ENCODE measurements at places on chromosomes 7 and 10.

- no peak for DNase-seq
These were observed 31.2 kb downstream of the ABLIM1 start for GRCh38 chr10:114626841-114627240.

- no peak for DNase-seq
These were observed 11.8 kb upstream of the TIAL1 start for GRCh38 chr10:119608316-119609155.

GRCh38 chr10:131681122-131681521 lies 219.7 kb upstream of the PPP2R2D start:
- no peak for DNase-seq

- DNase-seq: peak; percentile 33
These were observed at the start of gene TMEM229A for GRCh38 chr7:124032369-124033094. TMEM229A (minus strand) TSS chr7:124033067; CDS start chr7:124033003, 64 bp downstream.

- DNase-seq: no peak
These were observed 127.9 kb downstream of the LHPP start for GRCh38 chr10:124589491-124590041.

- DNase-seq: peak; percentile 6
These were observed 32.8 kb downstream of the ADRA2A start for GRCh38 chr10:111109501-111110242.

DNA sequence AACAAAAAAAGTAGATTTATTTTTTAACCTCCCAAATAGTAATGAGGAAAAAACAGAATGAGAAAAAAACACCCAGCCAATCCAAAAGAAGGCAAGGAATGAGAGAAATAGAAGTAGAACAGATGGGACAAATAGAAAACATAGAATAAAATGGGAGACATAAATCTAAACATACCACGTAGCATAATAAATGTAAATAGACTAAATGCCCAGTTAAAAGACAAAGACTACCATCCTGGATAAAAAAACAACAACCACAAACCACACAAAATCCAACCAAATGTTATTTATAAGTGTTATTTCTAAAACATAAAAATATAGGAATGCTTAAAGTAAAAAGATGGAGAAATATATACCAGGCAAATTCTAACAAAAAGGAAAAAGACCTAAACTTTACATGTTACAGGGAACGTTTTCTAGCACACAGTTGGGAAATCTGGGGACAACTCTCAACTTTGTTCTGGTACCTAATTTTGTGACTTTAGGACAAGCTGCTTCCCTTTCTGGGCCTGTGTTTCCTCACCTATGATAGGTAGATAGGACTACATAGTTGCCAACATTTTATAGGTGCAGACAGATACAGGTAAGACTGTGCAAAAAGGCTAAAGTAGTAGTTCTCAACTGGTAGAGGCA lies 98.4 kb downstream of the SPDYE5 start:
- no peak for DNase-seq

- DNase-seq: no peak
These were observed 46.0 kb downstream of the MKI67 start for GRCh38 chr10:128080231-128080630.

GRCh38 chr7:27118580-27118979 lies 12.0 kb downstream of the HOXA4 start:
- DNase-seq: no peak

DNA sequence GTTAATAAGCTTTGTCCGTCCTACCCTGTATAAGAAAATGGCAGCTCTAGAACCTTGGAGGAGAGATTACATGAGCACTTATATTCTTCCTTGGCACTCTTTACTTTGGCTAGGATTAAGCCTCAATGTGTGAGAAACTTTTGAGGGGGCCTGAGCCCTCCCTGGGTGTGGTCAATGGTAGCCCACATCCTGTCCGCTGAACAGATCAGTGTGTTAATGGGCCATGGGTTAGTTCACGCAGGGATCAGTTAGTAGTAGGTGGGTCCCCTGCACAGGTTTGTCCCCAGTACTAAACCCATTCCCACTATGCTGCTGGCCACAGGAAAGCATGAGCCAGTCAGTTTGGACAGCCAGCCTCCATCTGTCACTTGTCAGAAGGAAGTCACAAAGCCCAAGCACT lies 20.2 kb upstream of the IKZF1 start:
- DNase-seq: no peak

GRCh38 chr10:114801411-114801813 lies 20.2 kb upstream of the FHIP2A start:
- DNase-seq: no peak

DNA sequence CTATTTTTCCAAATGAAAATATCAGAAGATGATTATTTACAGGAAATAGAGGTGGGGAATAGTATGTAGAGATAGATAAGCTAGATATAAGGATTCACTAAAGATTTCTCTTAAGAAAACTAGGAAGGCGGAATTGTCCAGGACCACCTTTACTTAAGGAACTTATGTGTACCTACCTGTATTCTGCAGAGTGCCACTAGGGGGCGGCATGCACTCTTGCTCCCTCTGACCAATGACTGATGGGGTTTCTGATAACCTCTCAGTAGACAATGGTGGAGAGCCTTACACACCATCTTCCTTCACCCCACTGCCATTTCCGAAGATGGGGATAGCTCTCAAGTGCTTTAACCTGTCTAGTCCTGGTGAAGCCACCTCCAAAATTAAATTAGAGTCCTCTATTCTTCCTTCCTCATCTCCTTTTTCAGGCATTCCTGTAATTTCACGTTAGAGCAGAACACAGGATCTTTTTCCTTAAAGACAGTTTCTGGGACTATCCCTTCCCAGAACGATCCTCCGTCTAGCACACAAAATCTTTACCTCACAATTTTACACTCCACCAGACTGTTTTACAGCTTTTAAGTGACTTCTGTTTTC lies 453.1 kb downstream of the SORCS1 start:
- no peak for DNase-seq

DNA sequence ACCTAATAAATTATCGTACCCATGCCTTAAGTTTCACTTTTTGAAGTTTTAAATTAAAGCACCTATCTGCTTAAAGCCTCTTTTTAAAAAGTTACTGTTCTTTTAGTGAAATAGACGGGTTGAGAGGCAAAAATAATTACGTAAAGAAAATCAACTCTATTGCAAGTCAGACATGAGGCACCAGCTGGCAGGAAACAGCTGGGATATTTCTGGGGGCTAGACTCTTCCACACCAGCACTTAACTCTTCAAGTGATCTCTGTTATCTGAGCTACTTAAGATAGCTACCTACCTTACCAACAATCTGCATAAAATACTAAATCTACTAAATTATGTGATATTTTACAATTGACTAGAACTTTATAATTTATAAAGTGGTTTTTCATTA lies 35.8 kb downstream of the GBF1 start:
- DNase-seq: no peak

DNA sequence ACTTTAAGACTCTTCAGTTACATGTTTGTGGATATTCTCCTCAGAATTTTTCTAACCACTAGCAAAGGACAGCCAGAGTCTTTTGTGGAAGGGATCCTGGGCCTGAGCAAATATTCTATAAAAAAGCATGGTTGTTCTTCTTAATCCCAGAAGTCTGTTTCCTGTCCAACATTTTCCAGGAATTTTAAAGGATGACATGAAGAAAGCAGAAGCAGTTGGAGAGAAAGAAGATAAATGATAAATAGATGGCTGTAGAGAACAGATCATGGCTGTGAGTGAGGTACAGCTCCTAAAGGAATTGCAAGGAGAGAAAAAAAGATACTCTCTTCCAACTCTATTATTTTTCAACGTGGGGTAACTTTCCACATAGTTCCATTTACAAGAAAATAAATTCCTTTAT lies 91.8 kb upstream of the STEAP4 start:
- DNase-seq: no peak

DNA sequence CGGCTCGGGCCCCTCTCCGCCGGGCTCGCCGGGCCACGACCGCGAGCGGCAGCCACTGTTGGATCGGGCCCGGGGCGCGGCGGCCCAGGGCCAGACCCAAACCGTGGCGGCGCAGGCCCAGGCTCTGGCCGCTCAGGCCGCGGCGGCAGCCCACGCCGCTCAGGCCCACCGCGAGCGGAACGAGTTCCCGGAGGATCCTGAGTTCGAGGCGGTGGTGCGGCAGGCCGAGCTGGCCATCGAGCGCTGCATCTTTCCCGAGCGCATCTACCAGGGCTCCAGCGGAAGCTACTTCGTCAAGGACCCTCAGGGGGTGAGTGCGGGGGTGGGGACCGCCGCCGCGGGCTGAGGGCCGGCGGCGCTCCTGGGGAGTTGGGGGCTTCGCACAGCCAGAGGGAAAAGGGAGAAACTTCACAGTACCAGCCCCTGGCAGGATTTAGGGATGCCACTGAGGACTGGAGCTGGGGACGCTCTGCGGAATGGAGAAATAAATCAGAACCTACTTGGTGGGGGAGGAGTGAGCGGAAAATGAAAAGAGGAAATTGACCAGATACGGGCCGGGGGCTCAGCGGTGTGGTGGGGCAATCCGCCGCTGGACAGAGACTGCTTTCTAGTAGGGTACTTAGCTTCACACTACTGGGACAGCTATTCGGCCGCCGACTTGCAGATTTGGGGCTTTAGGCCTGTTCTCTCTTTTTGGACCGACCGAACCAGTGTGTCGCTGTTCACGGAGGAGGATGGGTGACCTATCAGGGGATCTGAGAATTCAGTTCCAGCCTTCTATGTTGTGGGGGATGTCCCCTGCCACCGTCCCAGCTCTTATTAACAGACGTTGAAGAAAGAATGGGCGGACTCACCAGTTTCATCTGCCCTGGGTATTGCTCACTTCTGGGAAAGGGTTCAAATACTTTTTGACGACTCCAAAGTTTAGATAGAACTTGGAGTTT lies 669 bp downstream of the PI4K2A start:
- DNase-seq: no peak

Measured in renal cortex interstitium (tissue), 15 donors.